ENCODE measurements at places on chromosomes 11 and 22.

DNA sequence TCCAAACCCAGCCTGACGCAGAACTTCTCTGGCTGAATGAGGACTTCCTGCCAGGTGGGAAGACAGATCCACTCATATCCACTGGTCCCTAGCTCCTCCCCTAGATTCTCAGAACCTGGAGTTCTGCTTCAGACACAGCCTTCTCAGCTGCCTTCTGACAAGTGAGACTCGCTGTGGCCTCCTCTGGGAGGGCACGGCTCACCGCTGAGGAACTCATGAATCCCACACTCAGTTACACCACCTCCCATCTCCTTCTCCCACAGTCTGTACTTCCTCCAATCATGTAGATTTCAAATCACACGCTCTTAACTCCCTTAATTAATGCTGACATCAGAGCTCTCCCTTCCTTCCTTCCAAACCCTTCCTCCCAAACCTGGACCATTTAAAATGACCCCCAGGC, 86.4 kb upstream of the TMEM45B start:
- no peaks in the 10 kb centered on the region for H3K36me3 ChIP-seq
- peaks cover 2% of the 10 kb centered on the region for H3K27me3 ChIP-seq
- no peak overlapping the region for H3K4me3 ChIP-seq
- H3K27ac ChIP-seq, result no peak overlapping the region

DNA sequence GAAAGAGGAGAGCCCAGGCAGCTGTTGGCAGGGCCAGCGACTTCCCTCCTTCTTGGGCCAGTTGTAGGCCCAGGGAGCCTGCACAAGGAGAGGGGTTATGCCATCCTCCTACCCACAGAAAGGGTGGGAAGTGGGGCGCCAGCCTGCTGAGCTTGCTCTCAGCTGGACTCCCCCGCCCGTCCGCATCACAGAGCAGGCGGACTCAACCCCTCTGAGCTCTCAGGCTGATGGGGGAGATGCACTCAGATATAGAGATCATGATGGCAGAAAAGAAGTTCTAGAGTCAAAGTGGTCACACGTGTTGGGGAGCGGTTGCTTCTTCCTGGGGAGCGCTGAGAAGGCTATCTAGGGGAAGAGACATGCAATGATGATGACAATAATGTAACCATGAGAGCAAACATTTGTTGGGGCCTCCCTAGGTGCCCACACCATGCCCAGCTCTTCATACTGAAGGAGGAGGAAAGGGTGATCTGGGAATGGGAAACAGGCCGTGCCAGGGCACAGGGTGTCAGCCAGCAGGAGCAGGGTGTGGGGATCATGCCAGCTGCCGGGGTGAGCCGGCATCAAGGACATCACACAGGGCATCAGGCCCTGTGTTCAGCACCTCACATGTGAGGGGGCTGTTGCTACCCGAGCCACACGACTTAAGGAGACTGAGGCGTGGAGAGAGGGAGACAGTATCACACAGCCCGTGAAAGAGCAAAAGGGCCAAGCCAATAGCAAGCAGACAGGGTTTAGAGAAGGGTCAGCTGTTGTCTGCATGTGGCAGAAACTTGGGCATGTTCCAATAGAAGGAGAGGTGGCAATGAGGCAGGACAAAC, 7.7 kb downstream of the SLC35E4 start:
- peak overlapping the region; percentile 43 for H3K4me3 ChIP-seq
- H3K27me3 ChIP-seq, result no peaks in the 10 kb centered on the region
- H3K36me3 ChIP-seq, result peaks cover 16% of the 10 kb centered on the region
- peak overlapping the region; percentile 93 for H3K27ac ChIP-seq
- DNase-seq, result no peak
- H3K4me1 ChIP-seq, result peaks cover 35% of the 10 kb centered on the region

GRCh38 chr22:18996376-18996900, 60.3 kb upstream of the PRODH start:
- H3K4me3 ChIP-seq, result no peak overlapping the region
- H3K27me3 ChIP-seq, result peaks cover 4% of the 10 kb centered on the region
- H3K36me3 ChIP-seq, result no peaks in the 10 kb centered on the region
- H3K27ac ChIP-seq, result no peak overlapping the region
- no peaks in the 10 kb centered on the region for H3K4me1 ChIP-seq

GRCh38 chr22:23202812-23203451, 22.6 kb downstream of the BCR start:
- peak overlapping the region; percentile 34 for H3K27ac ChIP-seq
- H3K4me3 ChIP-seq, result no peak overlapping the region
- peaks cover 14% of the 10 kb centered on the region for H3K36me3 ChIP-seq
- H3K4me1 ChIP-seq, result peaks cover 9% of the 10 kb centered on the region
- H3K27me3 ChIP-seq, result no peaks in the 10 kb centered on the region

DNA sequence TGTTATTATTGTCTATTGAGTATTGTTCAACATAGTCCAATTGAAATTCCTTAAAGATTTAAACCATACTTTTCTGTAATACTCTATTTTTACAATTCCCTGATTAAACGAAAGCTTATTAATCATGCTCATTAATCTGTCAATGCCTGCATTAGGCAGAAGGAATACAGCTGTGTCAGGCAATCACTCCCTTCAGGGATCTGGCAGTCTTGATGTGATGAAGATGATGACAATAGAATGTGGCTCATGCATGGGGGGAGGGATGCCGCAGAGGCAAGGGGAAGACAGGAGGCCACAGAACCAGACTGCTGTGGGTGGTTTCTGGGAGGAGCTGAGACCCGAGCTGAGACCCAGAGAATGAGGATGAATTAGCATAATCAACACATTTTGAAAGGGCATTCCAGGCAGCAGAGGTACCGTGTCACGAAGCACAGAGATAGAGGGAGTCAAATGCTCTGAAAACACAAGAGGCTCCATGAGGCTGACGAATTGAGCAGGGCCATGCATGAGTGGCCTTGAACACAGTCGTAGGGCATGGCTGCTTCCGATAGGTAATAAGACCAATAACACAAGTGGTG, 1075.5 kb downstream of the OPCML start:
- no peak overlapping the region for H3K27ac ChIP-seq
- H3K4me1 ChIP-seq, result no peaks in the 10 kb centered on the region
- no peak overlapping the region for H3K4me3 ChIP-seq
- H3K36me3 ChIP-seq, result no peaks in the 10 kb centered on the region

GRCh38 chr22:41752011-41752970, 48.2 kb upstream of the CCDC134 start:
- DNase-seq, result no peak
- no peaks in the 10 kb centered on the region for H3K4me1 ChIP-seq
- H3K27ac ChIP-seq, result peak overlapping the region; percentile 32

GRCh38 chr22:30922151-30922611, 46.4 kb downstream of the MORC2 start:
- H3K4me1 ChIP-seq, result peaks cover 23% of the 10 kb centered on the region
- peaks cover 18% of the 10 kb centered on the region for H3K36me3 ChIP-seq
- DNase-seq, result peak; percentile 80
- H3K27me3 ChIP-seq, result no peaks in the 10 kb centered on the region

DNA sequence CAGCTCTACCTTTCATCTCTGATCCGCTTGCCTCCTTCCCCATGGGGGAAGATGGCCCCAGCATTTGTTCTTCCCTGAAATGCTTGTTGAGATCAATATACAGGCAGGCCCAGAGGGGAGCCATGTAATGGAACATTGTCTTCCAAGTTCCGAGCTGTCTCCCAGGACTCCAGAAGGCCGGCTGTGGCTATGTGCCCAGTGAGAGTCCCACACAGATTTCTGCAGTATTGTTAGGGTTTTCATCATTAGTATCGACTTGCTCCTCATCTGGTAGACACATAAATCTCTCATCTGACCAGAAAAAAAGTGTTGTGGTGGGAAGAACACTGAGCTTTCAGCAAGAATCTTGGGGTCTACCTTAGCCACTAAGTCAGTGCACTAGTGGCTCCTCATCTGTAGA, 163.4 kb downstream of the TRIM29 start:
- peaks cover 4% of the 10 kb centered on the region for H3K27me3 ChIP-seq
- no peak overlapping the region for H3K27ac ChIP-seq
- DNase-seq, result no peak
- no peaks in the 10 kb centered on the region for H3K36me3 ChIP-seq
- no peaks in the 10 kb centered on the region for H3K4me1 ChIP-seq

- no peak overlapping the region for H3K4me3 ChIP-seq
- peaks cover 1% of the 10 kb centered on the region for H3K27me3 ChIP-seq
- DNase-seq, result no peak
These were observed 15.4 kb upstream of the TMPRSS13 start for GRCh38 chr11:117944554-117944953.

- no peak for DNase-seq
- H3K27ac ChIP-seq, result no peak overlapping the region
- H3K27me3 ChIP-seq, result no peaks in the 10 kb centered on the region
- H3K4me3 ChIP-seq, result no peak overlapping the region
- H3K4me1 ChIP-seq, result no peaks in the 10 kb centered on the region
- no peaks in the 10 kb centered on the region for H3K36me3 ChIP-seq
These were observed 196.2 kb downstream of the SOX6 start for GRCh38 chr11:16160146-16160545.

All from activated T-helper 1 cell treated with anti-CD3 and anti-CD28 coated beads, Interleukin-12 subunit alpha, Interleukin-12 subunit beta, Interleukin-2, Interleukin-4 antibody, amounts not matched to agents 30 ng/mL and 10 ng/mL and 1 ng/mL, durations not matched to agents 14 hours and 24 hours and 36 hours (primary cell).